ENCODE measurements at places on chromosomes 4 and X.

GRCh38 chr4:3041192-3042142 is 32.9 kb downstream of the HTT-AS start:
- peak; percentile 66 for DNase-seq

- peak; percentile 35 for DNase-seq
Measured at GRCh38 chrX:42229533-42229932, 306.2 kb upstream of the CASK start.

- no peak for DNase-seq
Measured at GRCh38 chrX:39481621-39482020, 616.1 kb downstream of the BCOR start.

GRCh38 chrX:35439034-35439660 is 359.0 kb upstream of the MAGEB16 start:
- no peak for DNase-seq

- no peak for DNase-seq
Measured at GRCh38 chr4:19721587-19721986, 530.1 kb upstream of the SLIT2 start.

- no peak for DNase-seq
Measured at GRCh38 chr4:147138171-147138570, 192.5 kb upstream of the TTC29 start.

DNA sequence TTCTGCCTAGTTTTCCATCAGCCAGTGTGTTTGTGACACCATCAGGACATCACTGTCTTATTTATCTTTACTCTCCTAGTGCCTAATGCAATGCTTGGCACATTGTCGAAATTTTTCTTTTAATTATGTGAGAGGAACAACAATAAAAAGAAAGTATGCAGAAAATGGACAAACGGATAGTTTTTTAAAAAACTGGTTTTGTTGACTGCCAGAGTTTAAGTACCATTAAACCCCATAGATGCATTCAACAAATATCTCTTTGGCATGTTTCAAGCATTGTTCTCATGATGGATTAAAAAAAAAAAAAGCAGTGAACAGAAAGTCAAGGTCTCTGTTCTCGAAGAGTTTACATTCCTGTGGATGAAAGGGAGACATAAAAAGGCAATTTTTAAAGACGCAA is 398.4 kb downstream of the PPP3CA start:
- no peak for DNase-seq

GRCh38 chrX:31233941-31234496 is 162.2 kb upstream of the FTHL17 start:
- peak; percentile 50 for DNase-seq

DNA sequence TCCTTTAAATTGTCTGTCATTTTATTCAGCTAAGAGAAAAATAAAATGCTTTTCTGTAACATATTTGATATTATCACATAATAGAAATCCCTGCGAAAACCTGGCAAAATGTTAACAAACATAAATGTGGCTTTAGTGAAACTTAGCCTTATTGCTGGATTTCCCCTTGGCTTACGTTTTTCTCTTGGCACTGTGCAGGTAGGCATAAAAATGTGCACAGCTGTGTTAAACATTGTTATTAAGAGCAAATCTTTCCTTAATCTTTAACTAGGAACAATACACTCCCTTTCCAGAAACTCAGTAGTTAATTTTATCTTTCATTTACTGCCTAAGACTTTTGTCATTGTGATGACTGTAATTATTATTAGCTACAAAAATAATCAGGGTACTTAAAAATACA is 202.4 kb upstream of the GNPDA2 start:
- DNase-seq = no peak
